ENCODE measurements at places on chromosomes 3 and 15.

DNA sequence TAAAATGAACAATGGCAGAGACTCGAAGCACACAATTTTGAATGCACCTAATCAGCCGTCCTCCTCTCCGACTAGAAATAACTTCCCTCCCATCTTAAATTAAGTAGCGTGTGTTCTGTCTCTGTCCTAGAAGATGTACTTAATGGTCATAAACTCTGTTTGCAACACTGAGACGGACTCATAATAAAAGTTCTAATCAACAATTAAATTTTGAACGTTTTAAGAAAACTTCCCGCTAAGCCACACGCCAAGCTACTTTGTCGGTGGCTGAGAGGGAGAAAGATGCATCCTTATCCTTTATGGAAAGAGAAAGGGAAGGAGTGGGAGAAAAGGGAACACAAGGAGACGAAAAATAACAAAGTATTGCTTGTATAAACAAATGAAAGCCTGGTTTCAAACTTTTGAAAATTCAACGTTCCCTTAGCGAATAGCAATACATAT is 989 bp downstream of the GNB4 start:
- peak; percentile 21 for DNase-seq

DNA sequence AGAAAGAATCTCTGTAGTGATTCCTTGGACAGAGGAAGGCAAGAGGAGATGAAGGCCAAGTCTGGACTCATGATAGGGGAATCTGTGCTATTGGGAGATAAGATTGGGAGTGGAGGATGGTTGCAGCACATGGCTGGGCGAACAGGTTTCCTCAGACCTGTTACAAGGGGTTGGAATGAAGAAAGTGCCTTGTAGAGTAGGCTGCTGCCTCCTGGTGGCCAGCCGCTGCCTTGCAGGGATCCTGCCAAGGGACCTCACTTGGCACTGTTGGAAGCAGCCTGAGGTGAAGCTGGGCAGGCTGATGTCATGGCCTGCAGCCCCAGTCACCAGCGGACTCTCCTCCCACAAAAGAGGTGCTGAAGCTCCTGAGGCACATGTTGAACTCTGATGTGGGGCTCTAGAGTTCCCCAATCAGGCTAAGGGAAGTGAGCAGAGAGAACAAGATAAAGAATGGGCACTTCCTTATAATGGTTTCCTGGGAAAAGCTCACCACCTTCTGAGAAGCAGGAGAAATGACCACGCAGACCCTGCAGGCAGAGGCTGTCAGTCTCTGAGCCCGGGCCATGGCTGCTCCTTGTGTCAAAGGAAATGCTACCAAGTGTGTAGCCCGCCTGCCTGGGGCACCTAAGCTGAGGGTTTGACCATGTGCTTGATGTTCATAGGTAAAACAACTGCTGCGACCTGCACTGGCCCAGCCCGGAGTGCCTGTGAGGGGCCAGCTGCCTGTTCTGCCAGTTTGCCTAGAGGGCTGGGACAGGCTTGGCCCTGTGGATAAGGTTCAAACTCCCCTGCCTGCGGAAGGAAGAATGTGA is 1.6 kb upstream of the TEX264 start:
- peak; percentile 57 for DNase-seq

DNA sequence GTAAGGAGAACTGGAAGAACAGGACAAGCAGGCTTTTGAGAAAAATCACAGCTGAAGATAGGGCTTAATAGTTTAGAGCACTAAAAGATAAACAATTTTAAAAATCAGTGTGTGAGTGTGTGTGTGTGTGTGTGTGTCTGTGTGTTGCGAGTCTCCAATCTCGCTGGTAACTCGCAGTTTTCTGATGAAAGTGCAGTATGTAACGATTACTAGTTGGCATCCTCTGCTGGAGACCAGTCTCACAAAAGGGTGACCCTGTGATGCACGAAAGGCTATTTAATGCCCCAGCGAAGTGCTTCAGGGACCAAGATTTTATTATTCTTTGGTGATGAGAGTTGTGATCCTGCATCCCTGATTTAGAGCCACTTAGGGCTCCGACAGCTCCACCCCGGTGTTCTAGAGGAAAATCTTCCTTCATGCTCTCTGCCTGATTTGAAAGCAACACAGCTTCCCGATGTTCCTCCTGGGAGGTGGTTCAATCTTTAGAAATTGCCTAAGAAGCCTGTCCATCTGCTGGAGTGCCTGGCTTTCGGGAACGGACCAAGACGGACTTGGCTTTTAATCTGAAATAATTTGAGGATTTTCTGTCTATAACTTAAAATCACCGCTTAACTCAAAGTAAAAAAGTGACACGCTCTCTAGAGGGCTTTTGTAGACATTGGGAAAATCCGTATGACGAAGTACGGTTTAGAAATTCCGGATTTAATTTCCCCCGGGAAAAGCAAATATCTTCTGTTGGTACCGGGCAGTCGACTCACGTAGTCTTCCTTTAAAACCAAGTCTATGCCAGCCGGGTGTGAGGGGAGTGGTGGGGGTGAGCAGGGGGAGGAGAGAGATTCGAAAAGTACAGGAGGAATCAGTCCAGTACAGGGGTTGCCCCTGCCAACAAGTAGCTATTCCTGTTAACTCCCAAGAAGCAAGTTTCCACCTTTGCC is 1.1 kb upstream of the ALCAM start:
- DNase-seq, result peak; percentile 56

- no peak for DNase-seq
These were observed 91.7 kb downstream of the CHSY1 start for GRCh38 chr15:101159936-101160815.
